Liver (tissue), 10 donors: ENCODE measurements at places on chromosomes 4 and X. TPM values are rescaled to one million over a fixed set of nuclear protein-coding genes. Genes with fewer than 3 reads are reported as not detected.

Gene AMBN
- not detected for total RNA-seq

- DNase-seq: peak; percentile 62
These were observed 687 bp downstream of the CDK16 start for GRCh38 chrX:47218920-47219815.

- no peak for DNase-seq
These were observed 107.0 kb upstream of the STIM2 start for GRCh38 chr4:26753617-26754016.

DNA sequence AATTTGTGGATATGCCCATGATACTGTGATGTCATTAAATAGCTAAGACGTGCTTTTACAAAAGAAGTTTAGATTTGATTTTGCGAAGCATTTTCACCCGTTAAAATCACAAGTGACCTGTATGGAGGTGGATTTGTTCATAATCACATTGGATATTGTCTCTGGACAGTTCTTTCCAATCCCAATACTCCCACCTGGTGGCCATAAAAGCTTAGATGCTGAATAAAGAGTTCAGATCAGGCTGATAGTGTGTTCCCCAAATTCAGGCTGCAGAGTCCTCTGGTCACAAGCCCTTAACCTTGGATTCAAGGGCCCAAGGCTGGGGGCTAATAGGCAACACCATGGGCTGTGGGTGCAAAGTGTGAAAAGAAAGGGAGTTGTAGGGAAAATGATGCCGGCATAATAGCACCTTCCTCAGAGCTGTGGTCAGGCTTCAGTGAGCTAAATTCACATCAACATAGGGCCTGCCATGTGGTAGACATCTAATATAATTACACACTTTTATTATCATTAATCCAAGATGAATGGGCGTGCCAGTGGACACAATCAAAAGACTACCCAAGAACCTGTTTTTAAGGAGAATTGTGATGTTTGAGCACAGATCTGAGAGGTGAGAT, 28.1 kb downstream of the SMIM43 start:
- DNase-seq: no peak

Gene GALNTL6
- 0.08 TPM for total RNA-seq

DNA sequence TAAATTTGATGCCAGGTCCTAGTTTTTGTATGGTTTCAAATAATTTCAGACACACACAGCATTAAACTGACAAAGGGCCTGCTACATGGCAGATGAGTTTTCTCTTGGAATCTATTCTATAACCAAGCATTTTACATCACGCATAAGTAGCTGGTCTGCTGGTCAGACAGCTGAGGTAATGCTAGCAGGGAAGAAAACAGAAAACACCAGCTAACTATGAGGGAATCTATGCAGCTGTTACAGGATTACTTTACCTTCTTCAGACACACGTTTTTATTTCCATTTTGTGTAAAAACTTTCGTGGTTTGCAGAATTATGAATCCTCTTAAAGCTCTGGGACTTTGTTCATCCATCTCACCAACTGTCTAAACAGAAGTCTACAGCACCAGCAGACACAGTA, 42.0 kb downstream of the MFAP3L start:
- no peak for DNase-seq

DNA sequence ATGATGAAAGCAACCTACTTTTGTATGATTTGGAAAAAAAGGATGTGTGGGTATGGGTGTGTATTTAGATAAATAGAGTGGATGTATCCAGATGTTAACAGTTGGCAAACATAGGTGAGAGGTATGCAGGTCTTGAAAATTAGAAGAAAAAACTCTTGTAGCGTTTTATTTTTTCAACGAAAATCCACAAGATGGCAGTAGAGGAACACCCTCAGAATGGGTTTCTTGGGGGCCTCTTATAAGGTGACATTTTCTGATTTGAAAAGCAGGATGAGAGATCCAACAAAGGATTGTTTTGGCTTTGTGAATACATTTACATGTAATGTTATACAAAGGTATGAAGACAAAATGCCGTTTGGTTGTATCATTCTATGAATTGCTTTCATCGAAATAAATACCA, 68.3 kb downstream of the FMR1NB start:
- no peak for DNase-seq

DNA sequence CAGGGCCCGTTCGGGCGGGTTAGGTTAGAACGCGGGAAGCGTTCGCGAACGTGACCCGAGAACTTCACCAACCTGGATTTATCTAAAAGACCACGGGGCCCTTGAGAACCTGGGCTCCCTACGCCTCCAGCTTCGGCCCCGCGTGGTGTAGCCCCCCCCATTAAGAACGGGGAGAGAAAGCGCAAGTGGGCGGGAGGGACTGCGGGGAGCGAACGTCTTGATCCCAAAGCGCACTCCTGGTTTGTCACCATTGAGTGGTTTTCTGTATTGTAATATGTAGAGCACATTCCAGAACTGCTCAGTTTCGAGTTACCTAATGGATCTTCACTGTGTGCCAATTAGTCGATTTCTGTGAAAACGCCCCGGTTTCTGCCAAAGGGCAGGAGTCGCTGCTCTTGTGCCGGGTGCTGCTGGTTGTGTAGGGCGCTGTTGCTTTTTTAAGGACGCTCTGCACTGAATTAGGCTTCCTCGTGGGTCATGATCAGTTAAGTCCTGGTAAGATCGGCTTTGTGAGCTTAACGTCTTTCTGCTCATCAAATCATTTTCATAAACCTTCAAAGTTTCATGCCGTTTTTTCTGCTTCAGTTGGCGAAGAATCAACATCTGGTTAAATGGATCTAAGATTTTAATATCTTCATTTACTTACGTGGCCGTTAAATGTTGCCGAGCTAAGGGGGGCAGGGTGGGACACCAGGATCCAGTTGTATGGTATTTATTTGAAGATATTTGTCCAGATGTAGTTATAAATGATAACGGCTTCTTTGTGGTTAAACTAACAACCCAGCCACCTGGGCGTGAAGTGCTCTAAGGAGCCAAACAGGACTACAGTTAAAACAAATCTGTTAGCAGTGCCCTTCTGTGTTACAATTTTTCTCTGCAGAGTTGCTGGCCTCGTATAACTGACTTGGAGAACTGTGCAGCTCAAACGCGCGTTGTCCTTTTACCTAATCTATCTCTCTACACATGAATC, 809 bp downstream of the MND1 start:
- DNase-seq: peak; percentile 56

GRCh38 chrX:81301877-81302276, 100.0 kb downstream of the SH3BGRL start:
- no peak for DNase-seq

- no peak for DNase-seq
These were observed 22.8 kb upstream of the CENPVL3 start for GRCh38 chrX:51641421-51642021.

DNA sequence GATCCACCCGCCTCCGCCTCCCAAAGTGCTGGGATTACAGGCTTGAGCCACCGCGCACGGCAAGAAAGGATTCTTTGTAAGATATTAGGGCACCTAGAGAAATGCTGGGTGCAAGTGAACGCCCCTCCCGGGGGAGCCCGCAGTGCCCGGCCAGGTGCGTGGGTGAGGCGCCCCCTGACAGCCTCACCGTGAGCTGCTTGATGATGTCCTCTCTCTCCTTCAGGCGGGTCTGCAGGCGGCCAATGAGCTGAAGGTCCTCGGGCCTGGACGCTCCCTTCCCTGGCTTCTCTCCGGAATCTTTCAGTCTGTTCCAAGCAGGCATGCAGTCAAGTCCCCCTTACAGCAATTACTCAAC, 21.9 kb downstream of the MED28 start:
- no peak for DNase-seq

- DNase-seq: no peak
These were observed 60.2 kb downstream of the HMGB2 start for GRCh38 chr4:173273941-173274340.

DNA sequence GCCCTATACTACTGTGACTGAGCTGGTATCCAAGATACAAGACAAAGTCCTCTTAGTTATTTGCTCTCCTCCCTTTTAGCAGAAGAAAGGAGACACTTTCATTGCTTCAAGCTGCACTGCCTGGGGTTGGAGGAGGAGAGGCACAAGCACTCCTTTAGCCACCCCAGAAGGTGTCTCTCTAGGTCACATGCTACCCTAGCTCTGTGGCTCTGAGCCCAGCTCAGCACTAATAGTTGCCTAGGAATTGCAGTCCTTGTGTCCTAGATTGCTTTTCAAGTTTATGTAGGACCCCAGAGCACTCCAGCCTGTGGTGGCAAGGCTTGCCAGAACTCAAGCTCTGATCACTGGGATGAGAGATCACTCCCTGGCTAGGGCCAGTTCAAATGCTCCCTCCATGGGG, 24.4 kb upstream of the LHFPL1 start:
- no peak for DNase-seq

DNA sequence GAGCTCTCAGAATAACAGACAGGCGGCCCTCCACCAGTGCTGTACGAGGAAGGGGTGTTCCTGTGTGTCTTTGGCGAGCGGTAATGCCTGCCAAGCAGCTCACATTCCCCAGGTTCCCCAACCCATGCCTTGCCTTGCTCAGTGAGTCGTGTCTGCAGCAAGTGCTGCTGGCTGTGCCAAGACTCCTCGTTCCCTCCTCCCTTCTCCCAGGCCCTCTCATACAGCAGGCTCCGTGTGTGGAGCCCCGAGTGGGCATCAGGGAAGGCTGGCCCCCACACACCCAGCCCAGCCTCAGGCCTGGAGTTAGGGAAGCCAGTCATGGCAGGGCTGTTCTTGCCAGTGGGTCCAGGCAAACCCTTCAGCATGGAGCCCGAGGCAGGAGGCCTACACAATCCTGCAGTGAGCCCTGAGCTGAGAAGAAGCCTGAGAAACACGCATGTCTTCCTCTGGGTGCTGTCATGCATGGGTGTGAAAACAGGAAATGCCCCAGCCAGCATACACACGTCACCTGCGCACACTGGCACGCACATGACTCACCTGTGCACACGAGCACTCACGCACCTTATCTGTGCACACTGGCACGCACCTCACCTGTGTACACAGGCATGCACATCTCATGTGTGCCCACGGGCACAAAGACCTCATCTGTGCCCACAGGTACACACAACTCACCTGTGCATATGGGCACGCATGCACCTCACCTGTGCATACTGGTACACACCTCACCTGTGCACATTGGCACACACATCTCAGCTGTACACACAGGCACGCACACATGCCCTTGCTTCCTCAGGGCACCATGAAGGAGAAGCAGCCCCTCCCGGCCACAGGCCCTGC, 238.7 kb downstream of the DHRSX start:
- DNase-seq: no peak

Gene NAT8L
- 0.08 TPM for total RNA-seq

Gene PDCL2
- total RNA-seq: not detected

- no peak for DNase-seq
These were observed 229.4 kb downstream of the LDB2 start for GRCh38 chr4:16669036-16669435.

DNA sequence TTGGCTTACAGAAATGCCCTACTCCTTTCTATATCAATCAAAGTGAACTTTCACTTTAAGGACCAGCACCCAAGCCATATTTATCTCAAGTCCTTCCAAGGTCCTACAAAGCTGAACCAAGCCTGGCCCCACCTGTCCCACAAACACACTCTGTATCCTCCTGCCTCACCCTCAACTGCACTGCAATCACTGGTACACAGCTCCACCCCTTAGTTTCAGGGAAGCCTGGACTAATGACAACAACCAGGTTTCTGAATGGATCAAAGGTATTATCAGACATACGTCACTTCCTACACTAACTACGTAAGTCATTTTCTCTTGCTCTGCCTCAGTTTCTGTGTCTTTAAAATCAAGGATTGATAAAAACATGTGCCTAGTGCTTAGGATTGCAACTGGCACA, 205.6 kb upstream of the HS3ST1 start:
- no peak for DNase-seq

- no peak for DNase-seq
These were observed 4.5 kb upstream of the GPRIN3 start for GRCh38 chr4:89312066-89312465.

DNA sequence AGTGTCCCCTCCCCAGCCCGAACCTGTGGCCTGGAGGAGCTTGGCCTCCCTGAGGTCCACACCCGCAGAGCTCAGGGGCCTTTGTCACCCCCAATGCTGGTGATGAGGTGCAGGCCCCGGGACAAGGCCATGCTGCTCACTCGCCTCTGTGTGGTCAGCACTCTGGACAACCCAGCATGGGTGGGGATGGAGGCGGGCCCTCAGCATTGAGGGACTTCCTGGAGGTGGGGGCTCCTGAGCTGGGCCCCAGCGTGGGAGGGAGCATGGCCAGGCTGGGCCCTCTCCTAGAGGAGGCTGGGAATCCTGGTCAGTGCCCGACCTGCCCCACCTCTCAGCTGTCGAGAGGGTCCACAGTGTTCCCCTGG, 30.6 kb downstream of the TACC3 start:
- no peak for DNase-seq

DNA sequence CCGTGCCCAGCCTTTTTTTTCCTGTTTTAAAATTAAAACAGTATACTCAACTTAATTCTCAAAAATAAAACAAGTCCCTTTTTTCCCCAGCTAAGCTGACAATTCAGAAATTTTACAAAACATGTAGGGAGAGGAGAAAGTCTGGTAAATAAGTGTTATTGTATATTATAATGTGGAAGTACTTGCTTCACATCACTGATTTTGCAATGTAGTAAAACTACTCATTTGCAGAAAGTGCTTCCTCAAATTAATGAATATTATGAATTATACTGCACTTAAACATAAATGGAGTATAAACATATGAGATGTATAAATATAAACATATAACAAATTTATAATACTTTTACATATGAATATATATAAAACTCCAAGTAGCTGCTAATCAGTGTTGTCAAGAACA, 11.6 kb upstream of the H2AZ1 start:
- DNase-seq: no peak

- DNase-seq: no peak
These were observed 572.8 kb upstream of the FRG1 start for GRCh38 chr4:189367832-189368231.

DNA sequence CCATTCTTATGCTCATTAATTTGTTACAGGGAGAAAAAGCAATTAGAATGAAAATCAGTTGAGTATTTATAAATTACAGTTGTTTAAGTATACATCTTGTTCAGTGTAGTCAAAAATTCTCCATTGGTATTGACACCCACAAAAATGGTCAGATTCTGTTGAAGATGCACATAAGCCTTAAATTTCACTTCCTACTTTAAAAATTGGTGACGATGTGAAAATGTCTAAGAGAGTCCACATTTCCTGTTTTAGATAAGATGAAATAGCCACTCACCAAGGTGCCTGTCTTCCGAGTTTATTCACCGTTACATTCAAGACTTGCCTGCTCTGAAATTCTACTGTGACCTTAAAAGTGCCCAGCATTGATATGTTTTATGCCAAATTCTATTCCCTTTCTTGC, 93.6 kb downstream of the GPR143 start:
- DNase-seq: no peak

Gene ZAR1
- not detected for total RNA-seq

- DNase-seq: peak; percentile 38
These were observed 66.7 kb upstream of the PGRMC2 start for GRCh38 chr4:128354205-128354821.

GRCh38 chrX:115413246-115413878, 123.8 kb downstream of the LUZP4 start:
- DNase-seq: no peak

Gene PROM1
- 3.8 TPM for total RNA-seq

GRCh38 chr4:178296669-178297068, 854.4 kb upstream of the AGA start:
- no peak for DNase-seq

- DNase-seq: no peak
These were observed 307.2 kb downstream of the DACH2 start for GRCh38 chrX:86455495-86455894.

GRCh38 chr4:186643501-186644310, 80.0 kb downstream of the FAT1 start:
- no peak for DNase-seq
